ENCODE measurements at places on chromosomes 7 and 10.

DNA sequence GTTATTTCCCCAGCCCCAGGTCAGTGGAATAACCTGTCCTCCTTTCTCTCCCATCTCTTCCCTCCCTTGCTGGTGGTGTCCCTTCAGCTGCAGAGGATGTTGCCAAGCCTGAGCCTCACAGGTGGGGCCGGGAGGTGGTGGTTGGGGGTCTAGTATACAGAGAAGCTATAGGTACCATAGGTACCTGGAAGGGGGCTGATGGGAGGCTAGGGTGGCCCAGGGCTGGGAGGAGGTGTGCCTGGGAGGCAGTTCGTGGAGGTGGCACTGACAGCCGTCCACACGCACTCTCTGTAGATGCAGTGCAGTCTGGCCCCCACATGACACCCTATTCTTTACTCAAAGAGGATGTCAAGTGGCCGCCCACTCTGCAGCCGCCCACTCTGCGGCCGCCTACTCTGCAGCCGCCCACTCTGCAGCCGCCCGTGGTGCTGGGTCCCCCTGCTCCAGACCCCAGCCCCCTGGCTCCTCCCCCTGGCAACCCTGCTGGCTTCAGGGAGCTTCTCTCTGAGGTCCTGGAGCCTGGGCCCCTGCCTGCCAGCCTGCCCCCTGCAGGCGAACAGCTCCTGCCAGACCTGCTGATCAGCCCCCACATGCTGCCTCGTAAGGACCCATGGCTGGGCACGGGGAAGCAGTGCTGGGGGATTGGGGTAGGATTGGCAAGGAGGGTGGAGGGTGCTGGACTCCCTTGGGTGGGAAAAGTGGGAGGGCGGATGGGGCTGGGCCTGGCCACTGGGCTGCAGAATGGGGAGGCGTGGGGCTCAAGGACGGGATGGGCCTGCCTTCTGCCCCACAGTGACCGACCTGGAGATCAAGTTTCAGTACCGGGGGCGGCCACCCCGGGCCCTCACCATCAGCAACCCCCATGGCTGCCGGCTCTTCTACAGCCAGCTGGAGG is 9.5 kb downstream of the IRF5 start:
- no peak for DNase-seq

GRCh38 chr10:105187243-105187642 is 546.2 kb downstream of the SORCS3 start:
- no peak for DNase-seq

GRCh38 chr10:93849593-93849992 is 44.2 kb upstream of the SLC35G1 start:
- DNase-seq, result no peak

DNA sequence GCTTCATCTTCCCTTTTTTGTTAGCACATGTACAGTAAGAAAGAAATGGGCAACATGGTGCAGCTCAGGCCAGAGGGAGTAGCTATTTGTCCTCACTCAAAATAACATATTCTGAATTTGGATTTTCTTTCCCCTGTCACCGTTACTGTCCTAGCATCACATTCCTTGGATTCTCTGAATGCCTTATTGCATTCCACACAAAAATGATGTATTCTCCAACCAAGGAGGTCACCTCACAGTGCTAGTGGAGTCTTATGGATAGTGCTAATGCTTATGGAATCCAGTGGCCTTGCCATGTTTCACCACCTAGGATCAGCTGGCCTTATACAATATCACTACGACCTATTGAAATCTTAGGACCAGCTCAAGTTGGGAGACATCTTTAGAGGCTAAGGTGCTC is 7.2 kb downstream of the PRSS58 start:
- no peak for DNase-seq

- no peak for DNase-seq
Measured at GRCh38 chr10:98331885-98332284, 63.9 kb upstream of the LOXL4 start.

DNA sequence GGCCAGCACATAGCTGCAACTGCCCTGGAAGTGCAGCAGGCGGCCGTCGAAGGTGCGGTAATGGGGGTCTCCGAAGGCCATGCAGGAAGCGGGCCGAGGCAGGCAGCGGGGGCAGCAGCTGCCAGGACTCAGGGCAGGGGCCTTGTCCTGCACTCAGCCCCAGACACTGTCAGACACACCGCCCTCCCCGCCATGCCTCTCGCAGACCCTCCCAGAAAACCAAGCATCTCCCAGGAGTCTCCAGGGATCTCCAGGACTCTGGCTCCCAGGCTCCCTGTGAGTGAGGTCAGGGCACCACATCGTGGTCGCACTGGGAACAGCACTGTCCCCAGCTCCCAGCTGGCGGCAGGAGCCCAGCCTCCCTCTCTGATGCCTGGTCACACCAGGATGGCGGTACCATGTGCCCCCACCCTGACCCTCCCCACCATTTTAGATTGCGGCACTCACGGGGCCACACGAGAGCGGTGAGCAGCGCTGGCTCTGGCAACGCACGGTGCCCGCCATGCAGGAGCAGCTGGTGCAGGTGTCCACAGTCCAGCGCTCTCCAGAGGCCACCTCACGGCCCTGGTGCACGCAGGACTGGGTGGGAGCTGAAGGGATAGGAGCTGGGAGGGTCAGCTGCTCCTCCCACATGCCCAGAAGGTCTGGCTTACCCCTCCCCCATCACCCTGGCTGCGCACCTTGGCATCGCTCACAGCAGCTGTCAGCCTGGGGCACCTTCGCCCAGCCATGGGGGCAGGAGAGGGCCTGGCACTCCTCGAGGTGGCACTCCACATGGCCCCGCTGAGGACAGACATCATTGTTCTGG is 17.5 kb downstream of the ATP6V1F start:
- DNase-seq, result no peak

DNA sequence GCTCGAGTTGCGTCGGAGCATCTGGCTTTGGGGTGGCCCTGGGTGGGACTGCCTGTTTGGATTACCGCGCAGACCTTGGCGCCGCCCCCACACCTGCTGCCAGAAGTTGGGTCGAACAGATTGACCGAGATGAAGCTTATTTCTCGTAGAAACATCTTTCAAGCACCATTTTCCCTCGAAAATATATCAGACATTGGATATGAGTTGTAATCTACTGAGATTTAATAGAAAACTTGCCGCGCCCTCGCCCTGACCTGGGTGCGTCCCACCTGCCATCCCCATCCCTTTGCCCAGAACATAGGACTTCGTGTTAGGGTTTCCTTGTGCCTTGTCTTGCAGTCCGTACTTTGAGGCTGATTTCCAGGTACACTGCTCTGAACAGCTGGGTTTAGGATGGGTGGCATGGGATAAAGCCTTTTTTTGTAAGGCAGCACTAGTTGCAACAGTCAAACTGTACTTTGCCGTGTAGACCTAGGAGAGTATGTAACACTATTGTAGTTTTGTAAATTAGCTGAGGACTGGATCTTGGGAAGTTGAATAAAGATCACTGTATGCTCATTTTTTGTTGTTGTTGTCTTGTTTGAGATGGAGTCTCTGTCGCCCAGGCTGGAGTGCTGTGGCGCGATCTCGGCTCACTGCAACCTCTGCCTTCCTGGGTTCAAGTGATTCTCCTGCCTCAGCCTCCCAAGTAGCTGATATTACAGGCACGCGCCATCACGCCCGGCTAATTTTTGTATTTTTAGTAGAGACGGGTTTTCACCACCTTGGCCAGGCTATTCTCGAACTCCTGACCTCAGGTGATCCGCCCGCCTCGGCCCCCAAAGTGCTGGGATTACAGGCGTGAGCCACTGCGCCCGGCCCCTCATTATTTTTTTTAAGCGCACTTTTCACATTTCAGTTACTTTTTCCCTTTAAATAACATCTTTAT is 978 bp downstream of the OGDH start:
- DNase-seq, result no peak

Data from CD4-positive, alpha-beta T cell treated with Interleukin-17A for 4 hours (primary cell).